ENCODE measurements at places on chromosomes 6 and 20.

DNA sequence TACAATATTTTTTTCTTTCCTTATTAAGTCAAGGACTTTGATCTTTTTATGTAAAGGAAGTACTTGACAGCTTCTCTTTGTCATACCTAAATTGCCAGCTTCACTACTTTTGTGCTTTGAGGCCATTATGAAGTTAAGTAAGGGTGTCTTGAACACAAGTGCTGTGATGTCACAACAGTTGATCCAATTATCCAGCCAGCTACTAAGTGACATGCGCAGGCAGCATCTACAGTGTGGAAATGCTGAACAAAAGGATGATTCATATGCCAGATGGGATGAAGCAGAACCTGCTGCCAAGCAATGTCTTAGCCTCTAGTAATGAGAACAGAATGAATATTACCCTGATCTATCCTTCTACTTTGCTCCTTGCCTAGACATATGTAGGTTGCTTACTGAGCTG lies 68.3 kb upstream of the TMEM244 start:
- DNase-seq, result no peak

DNA sequence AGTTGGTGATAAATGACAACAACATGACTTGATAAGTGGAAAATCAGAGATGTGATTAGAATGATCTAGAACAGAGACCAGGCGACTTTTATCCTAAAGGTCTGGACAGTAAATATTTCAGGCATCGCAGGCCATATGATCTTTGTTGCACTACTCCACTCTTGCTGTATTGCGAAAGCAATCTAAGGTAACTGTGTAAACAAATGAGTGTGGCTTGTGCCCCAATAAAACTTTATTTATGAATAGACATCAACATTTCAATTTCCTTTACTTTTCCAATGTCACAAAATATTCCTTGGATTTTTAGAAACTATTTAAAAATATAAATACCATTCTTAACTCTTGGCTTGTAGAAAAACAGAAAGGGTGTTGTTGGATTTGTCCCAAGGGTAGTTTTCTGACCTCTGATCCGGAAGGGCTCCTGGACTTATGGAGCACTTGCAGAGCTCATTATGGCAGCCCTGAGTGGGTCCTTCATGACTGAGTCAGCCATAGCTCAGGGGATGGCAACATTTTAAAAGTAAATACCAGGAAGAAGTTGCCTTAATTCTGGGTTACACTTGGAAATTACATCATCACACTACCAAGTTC lies 34.5 kb downstream of the IL20RA start:
- no peak for DNase-seq

GRCh38 chr6:138817799-138818198 lies 21.9 kb downstream of the ECT2L start:
- no peak for DNase-seq

- DNase-seq, result no peak
These were observed 19.1 kb upstream of the SIRPG start for GRCh38 chr20:1676650-1677049.

GRCh38 chr20:11173916-11174315 lies 500.1 kb upstream of the JAG1 start:
- no peak for DNase-seq

- DNase-seq, result no peak
These were observed 172.9 kb upstream of the MCHR2 start for GRCh38 chr6:100166956-100167355.

DNA sequence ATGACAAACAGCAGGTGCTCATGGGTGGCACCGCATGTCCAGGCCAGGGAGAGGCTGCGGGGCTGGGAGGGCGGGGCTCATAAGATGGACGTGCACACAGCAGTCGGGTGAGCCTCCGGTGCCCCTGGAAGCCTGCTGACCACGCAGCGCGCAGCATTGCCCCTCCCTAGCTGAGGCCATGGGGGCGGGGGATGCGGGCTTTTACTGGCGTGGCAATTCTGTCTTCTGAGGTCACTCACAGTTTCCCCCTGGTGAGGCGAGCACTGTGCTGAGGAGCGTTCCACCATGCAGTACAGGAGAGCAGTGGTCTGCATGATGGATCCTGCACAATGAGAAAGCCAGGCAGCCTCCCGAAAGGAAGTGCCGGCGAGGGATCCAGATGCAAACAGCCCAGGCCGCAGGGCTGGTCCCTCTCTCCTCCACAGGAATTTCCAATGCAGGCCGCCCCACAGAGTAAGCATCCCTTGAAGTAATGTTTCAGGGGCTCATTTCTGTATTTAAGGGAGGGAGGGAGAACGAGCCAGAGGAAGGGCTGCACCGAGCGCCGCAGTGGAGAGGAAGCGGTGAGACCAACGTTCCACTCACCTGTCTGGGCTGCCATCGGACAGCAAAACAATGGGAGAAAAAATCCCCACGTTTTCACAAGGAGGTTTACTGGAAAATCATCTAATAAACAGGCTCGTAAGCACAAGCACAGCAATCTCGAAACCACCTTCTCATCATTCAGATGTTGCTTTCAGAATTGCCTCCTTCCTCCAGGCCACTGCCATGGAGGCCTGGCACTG lies 56.0 kb downstream of the IRF4 start:
- no peak for DNase-seq

- DNase-seq, result no peak
These were observed 79.0 kb downstream of the TRERF1 start for GRCh38 chr6:42372699-42373098.

GRCh38 chr20:41177636-41178035 lies 40.3 kb downstream of the PLCG1 start:
- DNase-seq, result no peak

DNA sequence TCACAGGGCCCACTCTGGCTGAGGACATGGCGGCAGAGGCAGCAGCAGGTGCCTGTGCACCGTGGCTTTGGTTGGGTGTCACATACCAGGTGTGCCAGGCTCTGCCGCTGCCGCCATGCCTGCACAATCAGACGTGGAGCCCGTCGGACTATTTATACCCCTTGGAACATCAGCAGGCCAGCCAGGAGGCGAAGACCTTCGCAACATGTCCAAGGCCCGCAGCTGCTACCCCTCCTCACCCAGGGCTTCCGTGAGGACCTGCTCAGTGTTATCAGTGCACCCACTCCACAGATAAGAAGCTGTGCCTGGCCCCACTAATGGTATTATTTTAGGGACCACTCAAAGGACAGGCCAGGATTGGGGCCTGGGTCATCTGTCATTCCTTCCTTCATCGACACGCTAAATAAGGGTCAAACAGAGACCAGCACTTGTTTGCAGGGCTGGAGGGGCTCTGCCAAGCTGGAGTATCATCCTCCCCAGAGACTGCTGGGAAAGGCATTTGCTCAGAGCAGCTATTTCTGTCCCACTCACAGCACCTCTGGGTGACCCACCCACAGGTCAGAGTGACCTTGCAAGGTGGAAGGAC lies 109.2 kb downstream of the BMP7 start:
- DNase-seq, result no peak

All from hematopoietic multipotent progenitor cell treated with erythropoietin and hydrocortisone succinate and interleukin-3 and kit ligand, for 17 days (in vitro differentiated cells).